ENCODE measurements at places on chromosomes 7 and 10.

DNA sequence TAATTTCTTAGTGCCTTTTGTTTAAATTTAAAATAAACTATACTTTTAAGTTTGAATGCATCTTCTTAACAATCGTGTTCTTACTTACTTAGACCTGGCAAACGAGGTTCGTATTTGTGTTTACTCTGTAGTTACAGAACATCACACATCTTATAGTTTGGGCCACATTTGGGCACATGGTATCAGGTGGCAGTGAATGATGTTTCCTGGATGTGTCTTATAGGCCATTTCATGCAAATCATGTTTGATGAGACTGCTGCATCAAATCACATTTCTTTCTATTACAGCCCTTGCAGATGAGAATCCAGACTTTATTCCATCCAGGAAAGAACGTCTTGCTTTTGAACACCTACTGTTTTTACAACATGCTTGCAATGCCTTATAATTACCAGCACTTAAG lies 78.5 kb downstream of the RBM33 start:
- H3K4me3 ChIP-seq, result no peak overlapping the region
- no peaks in the 10 kb centered on the region for H3K27me3 ChIP-seq
- no peaks in the 10 kb centered on the region for H3K4me1 ChIP-seq

- no peaks in the 10 kb centered on the region for H3K36me3 ChIP-seq
- H3K27ac ChIP-seq, result no peak overlapping the region
- peaks cover 32% of the 10 kb centered on the region for H3K4me1 ChIP-seq
- no peak overlapping the region for H3K4me3 ChIP-seq
- DNase-seq, result no peak
- H3K27me3 ChIP-seq, result no peaks in the 10 kb centered on the region
Observed at GRCh38 chr10:60390224-60390626, 550 bp upstream of the ANK3 start.

DNA sequence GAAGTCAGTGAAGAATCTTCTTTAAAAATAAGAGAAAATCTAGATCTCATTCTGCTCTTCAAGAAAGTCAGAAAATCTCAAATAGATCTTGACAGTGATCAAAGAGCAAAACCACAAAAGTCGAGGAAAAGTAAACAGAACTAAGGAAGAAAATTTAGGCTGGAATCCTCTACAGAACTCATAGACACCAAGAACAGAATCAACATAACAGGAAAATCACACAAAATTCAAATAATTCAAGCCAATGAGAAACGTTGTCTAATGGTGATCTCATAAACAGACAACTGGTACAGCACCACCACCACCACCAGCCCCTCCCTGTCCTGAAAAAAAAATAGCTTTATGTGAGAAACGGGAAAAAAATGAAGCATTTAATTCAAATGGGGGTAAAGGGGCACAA lies 6.9 kb downstream of the ITGB1 start:
- H3K4me3 ChIP-seq, result no peak overlapping the region
- DNase-seq, result no peak
- H3K4me1 ChIP-seq, result peaks cover 12% of the 10 kb centered on the region
- peaks cover 40% of the 10 kb centered on the region for H3K36me3 ChIP-seq
- no peaks in the 10 kb centered on the region for H3K27me3 ChIP-seq
- H3K27ac ChIP-seq, result peak overlapping the region; percentile 14

- H3K27me3 ChIP-seq, result peaks cover 26% of the 10 kb centered on the region
- H3K4me3 ChIP-seq, result no peak overlapping the region
- no peak overlapping the region for H3K27ac ChIP-seq
- H3K4me1 ChIP-seq, result peaks cover 9% of the 10 kb centered on the region
Observed at GRCh38 chr10:7405637-7406036, 5.2 kb downstream of the SFMBT2 start.

- H3K27ac ChIP-seq, result no peak overlapping the region
- no peaks in the 10 kb centered on the region for H3K27me3 ChIP-seq
- peaks cover 7% of the 10 kb centered on the region for H3K36me3 ChIP-seq
Observed at GRCh38 chr10:72563327-72563932, 62.4 kb downstream of the MICU1 start.

DNA sequence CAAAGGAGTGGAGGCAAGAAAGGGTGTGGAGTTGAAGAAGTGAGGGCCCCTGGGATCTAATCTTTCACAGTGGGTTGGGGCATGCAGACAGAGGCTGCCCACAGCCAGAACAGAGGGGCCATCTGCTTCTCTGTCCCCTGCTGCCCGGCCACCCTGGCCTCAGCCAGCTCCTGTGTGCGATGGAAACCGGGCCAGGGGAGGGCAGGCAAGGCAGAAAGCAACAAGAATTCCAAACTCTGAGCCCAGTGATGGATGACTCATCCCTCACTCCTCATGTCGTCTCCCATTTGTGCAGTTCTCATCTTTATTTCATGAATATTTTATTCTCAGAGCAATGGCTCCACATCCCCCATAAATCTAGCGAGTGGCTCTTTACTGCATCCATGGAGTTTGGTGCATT lies 757.1 kb downstream of the GRID1 start:
- no peaks in the 10 kb centered on the region for H3K27me3 ChIP-seq
- H3K4me1 ChIP-seq, result peaks cover 1% of the 10 kb centered on the region
- H3K4me3 ChIP-seq, result no peak overlapping the region

- DNase-seq, result no peak
- no peak overlapping the region for H3K27ac ChIP-seq
- H3K36me3 ChIP-seq, result no peaks in the 10 kb centered on the region
- H3K4me1 ChIP-seq, result peaks cover 5% of the 10 kb centered on the region
Observed at GRCh38 chr10:48455392-48456151, 149.1 kb downstream of the MAPK8 start.

GRCh38 chr7:13790611-13791010 lies 198.9 kb downstream of the ETV1 start:
- H3K36me3 ChIP-seq, result no peaks in the 10 kb centered on the region
- no peak overlapping the region for H3K4me3 ChIP-seq
- no peaks in the 10 kb centered on the region for H3K27me3 ChIP-seq
- DNase-seq, result no peak

DNA sequence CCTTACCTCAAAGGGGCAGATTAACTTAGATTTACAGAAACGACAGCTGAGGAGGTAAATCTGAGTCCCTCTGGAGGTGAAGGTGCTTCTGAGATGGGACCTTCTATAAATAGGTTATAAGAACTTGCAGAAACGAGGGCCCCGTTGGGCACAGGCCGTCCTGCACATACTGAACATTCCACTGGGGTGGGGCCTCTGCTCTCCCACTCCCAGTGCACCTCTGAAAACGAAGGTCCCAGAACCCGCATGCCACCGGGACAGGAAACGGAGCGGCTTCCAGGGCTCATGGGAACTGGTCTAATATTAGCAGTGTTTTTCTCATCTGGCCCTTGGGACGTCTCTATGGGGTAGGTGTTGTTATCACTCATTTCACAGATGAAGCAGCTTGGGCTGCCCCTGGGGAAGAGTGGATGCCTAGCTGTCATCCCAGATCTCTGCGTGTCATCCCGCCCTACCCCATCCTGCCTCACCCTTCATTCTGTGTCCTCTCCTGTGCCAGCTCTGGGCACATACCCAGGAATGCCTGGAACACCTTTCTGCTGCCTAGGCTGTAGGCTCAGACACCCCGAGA lies 19.6 kb downstream of the C10orf62 start:
- DNase-seq, result no peak
- H3K36me3 ChIP-seq, result peaks cover 5% of the 10 kb centered on the region
- peaks cover 10% of the 10 kb centered on the region for H3K4me1 ChIP-seq

DNA sequence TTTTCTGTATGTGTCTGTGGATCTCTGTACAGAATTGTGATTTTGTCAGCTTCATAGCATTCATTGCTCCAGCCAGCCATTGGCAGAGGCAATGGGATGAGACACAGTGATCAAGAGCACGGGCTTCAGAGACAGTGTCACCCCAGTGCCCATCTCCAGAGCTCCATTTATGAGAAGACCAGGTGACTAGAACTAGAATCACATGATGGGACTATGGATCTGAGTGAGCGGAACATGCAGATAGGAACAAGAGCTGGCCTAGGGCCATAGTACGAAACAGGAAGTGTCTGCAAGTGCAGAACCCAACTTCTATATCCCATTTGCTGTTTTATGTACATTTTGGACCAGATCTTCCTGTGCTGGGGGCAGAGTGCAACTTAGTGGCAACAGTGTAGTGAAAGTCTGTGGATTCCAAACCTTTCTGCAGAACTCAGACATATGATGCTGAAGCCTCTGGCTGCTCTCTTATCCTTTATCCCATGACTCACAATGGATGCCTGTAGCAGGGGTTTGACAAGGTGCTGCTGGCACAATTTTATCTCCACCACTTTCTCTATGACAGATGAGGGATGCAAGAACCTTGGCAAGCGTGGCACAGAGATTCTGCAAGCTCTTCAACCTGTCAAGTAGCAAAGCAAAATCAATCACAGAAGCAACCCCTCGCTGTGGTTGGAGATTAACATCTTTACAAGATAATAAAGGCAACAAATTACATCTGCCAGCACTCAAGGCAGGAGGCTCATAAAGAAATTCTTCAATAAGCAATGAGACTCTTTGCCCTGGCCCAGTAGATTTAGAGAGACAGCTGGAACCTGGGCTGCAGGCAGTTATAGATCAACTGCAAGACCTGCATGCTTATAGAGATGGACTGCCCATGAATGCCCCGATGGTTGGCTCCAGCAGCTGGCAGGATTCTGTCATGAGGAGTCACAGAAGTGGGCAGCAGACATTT lies 681.3 kb downstream of the TNS3 start:
- no peak overlapping the region for H3K27ac ChIP-seq
- no peaks in the 10 kb centered on the region for H3K4me1 ChIP-seq
- no peaks in the 10 kb centered on the region for H3K27me3 ChIP-seq
- no peak for DNase-seq
- no peak overlapping the region for H3K4me3 ChIP-seq

- H3K36me3 ChIP-seq, result peaks cover 9% of the 10 kb centered on the region
- DNase-seq, result no peak
- H3K4me1 ChIP-seq, result no peaks in the 10 kb centered on the region
- H3K4me3 ChIP-seq, result no peak overlapping the region
- H3K27ac ChIP-seq, result no peak overlapping the region
Observed at GRCh38 chr10:48309711-48310226, 3.3 kb downstream of the MAPK8 start.

DNA sequence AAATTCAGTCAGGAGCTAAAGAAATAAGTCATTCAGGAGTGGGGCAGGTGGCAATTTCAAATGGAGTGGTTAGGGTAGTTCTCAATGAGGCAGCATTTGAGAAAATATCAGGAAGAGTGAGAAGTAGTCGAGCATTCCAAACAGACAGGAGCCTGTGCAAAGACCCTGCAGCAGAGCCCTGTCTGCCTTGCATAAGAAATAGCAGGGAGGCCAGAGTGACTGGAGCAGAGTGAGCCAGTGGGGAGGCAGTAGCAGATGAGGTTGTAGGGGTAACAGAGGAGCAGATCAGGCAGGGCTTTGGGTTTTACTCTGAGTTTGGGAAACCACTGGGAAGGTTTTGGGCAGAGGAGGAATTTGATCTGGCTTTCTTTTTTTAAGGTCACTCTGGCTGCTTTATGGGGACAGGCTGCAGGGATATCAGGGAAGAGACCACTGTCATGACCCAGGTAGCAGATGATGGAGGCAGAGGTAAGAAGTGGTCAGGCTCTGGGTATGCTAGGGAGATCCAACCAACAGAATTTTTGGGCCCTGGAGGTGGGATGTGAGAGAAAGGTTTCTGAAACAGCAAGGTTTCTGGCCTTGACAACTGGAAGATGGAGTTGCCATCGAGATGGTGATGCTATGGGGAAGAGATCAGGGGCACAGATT lies 1.3 kb upstream of the BLVRA start:
- peaks cover 51% of the 10 kb centered on the region for H3K27me3 ChIP-seq
- H3K36me3 ChIP-seq, result no peaks in the 10 kb centered on the region
- peaks cover 4% of the 10 kb centered on the region for H3K4me1 ChIP-seq

DNA sequence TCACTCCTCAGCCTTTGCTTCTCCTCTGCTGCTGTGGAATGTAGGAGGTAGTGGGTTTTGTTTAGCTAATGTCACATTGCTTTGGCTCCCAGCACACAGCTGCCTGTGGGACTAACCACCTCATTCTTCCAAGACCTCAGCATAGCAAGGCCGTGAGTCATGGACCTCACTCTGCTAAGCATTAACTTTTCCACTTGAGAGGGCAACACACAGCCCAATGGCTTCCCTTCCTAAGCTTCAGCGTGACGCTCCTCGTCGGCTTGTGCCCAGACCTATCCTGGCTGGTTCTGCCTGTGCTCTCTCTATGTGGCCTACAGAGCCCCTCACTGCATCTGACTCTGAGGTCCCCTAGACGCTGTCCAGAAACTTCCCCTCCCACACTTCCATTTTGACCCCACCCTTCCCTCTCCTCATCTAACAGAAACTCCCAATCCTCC lies 23.3 kb downstream of the MYOF start:
- peaks cover 16% of the 10 kb centered on the region for H3K4me1 ChIP-seq
- H3K4me3 ChIP-seq, result no peak overlapping the region
- H3K27me3 ChIP-seq, result no peaks in the 10 kb centered on the region
- H3K36me3 ChIP-seq, result no peaks in the 10 kb centered on the region
- H3K27ac ChIP-seq, result peak overlapping the region; percentile 76
- no peak for DNase-seq

DNA sequence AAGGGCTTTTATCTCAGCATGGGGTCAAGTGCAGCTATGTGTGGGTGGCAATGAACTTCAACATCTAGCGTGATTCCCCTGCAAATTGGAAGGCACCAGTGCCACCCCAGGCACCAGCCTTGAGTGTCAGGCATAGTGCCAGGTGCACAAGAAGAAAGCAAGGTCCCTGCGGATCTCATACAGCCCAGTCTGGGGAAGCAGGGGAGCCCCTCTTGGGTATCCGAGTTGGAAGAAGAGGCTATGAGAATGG lies 269.0 kb downstream of the RPS24 start:
- no peaks in the 10 kb centered on the region for H3K27me3 ChIP-seq
- no peaks in the 10 kb centered on the region for H3K36me3 ChIP-seq
- DNase-seq, result no peak
- peak overlapping the region; percentile 77 for H3K4me3 ChIP-seq

Data from neuronal stem cell (in vitro differentiated cells).